ENCODE measurements at places on chromosomes 6 and 20. TPM values are rescaled to one million over a fixed set of nuclear protein-coding genes. Genes with fewer than 3 reads are reported as not detected.

- DNase-seq: no peak
Observed at GRCh38 chr20:53081916-53082863, 110.0 kb downstream of the TSHZ2 start.

GRCh38 chr6:4010689-4011090 is 68.2 kb downstream of the FAM217A start:
- DNase-seq: no peak

DNA sequence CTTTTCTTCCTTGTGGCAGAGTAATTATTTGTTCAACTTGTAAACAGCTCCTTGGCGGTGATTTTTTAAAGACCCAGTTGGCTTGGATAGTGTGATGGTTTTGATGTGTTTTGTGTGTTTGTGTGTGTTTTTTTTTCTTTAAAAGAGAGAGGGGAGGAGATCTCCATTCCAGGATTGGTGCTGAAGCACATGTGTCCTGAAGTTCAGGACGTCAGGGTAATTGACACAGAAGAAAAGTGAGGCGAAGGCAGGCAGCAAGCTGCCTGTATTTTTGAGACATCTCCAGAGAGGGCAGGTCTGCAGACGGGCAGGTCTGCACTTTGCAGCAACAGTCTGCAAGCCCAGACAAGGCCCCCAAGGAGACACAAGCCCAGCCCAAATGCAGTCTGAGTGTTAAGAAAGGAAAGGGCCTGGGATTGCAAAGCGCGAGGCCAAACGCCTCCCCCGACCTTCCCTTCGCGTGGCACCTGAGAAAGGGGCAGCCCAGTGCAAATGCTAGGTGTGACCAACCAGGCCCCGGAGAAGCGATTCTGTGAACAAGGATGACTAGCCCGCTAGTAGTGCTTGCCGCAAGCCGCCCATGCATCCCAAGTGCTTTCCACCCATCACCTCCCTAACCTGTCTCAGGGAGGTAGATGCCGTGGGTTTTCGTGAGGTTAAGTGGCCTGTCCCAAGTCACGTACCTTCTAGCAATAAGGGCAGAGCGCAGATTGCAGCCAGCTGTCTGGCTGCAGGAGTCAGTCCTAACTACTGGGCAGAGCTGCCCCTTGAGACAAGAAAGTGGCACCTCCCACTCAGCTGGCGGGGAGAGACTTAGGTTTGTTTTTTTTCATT is 230.5 kb downstream of the ZMYND8 start:
- DNase-seq: no peak

- DNase-seq: no peak
Observed at GRCh38 chr6:54053881-54054391, 57.3 kb upstream of the MLIP start.

GRCh38 chr6:56866917-56867522 is 87.9 kb upstream of the BEND6 start:
- peak; percentile 30 for DNase-seq

GRCh38 chr20:768426-768978 is at the start of gene SLC52A3:
TSS of gene SLC52A3 (minus strand) at chr20:768500. CDS start at chr20:765774, 2,726 bp downstream.
- DNase-seq: peak; percentile 36

GRCh38 chr6:25447570-25447929 is 168.4 kb downstream of the CARMIL1 start:
- DNase-seq: no peak

DNA sequence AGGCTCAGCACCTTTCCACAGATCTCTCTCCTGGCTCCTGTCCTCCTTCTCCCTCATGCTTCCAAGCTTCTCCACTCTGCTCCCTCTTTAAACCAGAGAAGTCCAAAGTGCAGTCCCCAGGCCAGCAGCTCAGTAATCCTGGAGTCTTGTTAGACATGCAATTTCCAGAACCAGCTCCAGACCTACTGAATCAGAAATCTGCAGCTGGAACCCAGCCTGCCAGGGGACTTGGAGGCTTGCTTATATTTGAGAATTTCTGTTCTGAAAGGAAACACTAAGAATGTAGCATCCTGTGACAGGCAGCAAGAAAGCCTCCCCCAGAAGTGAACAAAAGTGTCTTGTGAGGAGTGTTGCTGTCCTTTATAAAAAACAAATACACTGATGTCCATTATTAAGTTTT is 438.1 kb downstream of the BCKDHB start:
- DNase-seq: no peak

DNA sequence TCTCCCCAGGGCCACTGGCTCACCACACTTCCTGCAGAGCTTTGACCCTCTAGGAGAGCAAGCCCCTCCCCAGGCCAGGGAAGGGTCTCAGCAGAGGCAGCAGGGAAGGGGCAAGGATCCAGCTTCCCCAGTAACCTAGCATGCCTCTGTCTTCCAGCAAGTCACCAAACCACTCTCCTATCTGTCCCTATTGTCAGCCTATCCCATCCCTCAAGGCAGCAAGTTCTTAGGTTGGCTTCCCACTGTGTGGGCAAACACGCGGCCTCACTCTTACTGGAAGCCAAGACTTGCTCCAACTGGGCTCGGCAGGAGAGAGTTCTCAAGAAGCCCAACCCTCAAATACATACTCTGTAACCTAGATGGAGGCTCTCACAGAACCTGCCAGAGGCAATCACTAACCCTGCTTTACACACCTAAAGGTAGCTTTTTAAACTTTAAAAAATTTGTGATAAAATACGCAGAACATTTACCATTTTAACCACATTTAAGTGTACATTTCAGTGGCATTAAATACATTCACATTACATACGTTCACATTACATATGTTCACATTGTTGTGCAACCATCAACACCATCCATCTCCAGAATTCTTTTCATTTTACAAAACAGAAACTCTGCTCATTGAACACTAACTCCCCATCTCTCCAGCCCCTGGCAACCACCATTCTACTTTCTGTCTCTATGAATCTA is 58.5 kb downstream of the MRPL14 start:
- DNase-seq: no peak

DNA sequence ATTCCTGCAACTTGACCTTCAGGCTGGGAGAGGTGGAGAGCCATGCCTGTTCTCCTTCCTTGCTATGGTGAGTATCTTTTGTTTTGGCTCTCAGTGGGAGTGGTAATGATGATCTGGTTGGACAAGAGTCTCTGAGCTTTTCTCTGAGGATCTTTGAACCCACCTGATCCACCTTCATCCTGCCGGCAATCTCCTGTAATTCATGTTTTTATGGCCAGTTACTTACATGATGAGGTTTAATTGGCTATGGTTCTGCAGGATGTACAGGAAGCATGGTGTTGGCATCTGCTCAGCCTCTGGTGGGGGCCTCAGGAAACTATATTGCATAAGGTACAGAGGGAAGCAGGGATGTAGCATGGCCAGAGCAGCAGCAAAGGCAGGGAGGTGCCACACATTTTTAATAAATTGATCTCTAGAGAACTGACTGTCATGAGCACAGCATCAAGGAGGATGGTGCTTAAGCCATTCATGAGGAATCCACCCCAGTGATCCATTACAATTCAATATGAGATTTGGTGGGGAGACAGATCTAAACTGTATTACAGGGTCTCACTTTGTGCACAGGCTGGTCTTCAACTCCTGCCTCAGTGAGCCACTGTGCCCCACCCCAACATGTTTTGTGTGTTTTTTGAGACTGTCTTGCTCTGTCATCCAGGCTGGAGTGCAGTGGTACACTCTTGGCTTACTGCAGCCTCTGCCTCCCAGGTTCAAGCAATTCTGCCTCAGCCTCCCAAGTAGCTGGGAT is 10.0 kb downstream of the HSPA1B start:
- peak; percentile 28 for DNase-seq

DNA sequence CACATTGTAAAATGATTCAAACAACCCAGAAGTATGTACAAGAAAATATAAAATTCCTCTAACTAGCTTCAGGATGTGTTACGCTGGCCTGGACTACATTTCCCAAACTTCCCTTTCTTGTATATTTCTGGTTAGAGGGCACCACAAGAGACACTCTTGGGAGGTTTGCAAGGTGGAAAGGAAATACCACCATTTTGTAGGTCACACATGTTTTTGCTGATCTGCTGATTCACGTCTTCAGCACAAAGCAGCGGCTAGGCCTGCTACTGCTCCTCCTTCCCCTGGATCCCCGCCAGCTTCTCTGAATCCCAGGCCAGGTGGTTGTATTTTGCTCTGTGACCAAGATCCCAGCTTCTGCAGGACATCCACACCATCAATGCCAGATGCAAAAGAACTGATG is 104.2 kb downstream of the AGPAT4 start:
- peak; percentile 83 for DNase-seq

DNA sequence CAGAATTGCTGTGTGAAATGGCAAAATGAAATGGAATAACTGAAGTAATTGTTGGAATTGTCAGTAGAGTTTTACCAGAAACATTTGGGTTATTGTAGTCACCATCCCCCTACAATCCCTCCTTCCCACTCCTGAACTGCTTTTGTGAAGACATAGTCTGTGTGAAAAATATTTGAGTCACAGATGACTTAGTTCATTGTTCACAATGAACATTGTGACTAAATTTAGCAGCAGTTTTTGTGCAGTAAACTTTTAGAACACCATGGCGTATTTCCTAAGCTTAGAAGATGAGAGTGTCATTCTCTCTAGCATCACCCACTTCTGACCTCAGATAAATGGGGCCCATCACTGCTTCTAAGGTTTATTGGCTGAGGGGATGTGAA is 11.0 kb downstream of the OTOR start:
- no peak for DNase-seq

- peak; percentile 11 for DNase-seq
Observed at GRCh38 chr6:149755300-149756260, 6.0 kb downstream of the PCMT1 start.

DNA sequence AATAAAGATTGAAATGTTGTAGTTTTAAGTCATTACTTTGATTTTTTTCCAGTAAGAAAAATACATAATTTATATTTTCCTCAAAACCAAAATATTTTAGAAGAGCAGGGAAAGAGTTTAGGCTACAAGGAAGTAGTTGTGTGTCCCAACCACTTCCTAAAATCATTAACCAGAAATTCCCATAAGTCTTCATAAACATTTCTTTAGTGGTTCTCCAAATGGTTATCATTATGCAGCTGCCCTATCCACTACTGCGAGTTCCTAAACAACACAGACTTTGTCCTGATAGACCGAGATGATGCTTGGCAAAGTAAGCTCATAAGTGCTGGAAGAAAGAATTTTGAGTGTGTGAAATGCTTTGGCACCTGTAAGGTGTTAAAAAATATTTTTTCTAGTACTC is 93.6 kb downstream of the ARMC2 start:
- no peak for DNase-seq

GRCh38 chr6:41716516-41717391 is 18.7 kb downstream of the TFEB start:
- no peak for DNase-seq

DNA sequence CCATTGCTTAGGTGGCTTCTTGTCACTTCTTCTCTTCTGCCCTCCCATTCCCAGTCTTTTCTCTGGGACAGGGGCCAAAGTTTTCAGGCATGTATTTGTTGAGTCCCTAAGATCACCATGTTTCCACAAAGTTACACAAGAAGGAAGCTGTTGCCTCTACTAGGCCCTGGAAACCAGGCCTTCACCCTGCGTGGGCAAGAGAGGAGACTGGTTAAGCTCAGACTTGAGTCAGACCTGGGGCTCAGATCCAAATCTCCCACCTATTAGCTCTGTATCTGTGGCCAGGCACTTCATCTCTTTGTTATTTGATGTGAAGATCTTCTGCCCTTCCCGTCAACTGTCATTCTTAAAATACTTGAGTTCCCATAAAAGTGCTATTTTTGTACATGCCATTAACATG is 154.6 kb downstream of the SASH1 start:
- DNase-seq: no peak

GRCh38 chr20:39829661-39830060 is 859.4 kb downstream of the MAFB start:
- DNase-seq: no peak

- no peak for DNase-seq
Observed at GRCh38 chr20:54076259-54076658, 5.9 kb upstream of the BCAS1 start.

- peak; percentile 77 for DNase-seq
Observed at GRCh38 chr6:136846046-136846445, 23.7 kb downstream of the PEX7 start.

GRCh38 chr6:91031581-91031980 is 444.7 kb upstream of the MAP3K7 start:
- no peak for DNase-seq

VIP gene
- total RNA-seq: 0.65 TPM

CFB gene
- total RNA-seq: 0.60 TPM

HLA-G gene
- not detected for total RNA-seq

LAMP5 gene
- 0.65 TPM for total RNA-seq

SLC22A7 gene
- not detected for total RNA-seq

DTD1 gene
- 35.5 TPM for total RNA-seq

HLA-DMA gene
- total RNA-seq: 0.44 TPM

RAET1E gene
- under 0.01 TPM for total RNA-seq

Data from lung microvascular endothelial cell (primary cell).